ENCODE measurements at places on chromosomes 1 and 21. TPM values are rescaled to one million over a fixed set of nuclear protein-coding genes. Genes with fewer than 3 reads are reported as not detected.

- H3K36me3 ChIP-seq, result no peaks in the 10 kb centered on the region
- no peaks in the 10 kb centered on the region for H3K4me1 ChIP-seq
- H3K27me3 ChIP-seq, result no peaks in the 10 kb centered on the region
- no peak overlapping the region for H3K4me3 ChIP-seq
Observed at GRCh38 chr1:180366371-180367068, 135.9 kb downstream of the ACBD6 start.

- H3K27ac ChIP-seq, result no peak overlapping the region
- H3K4me1 ChIP-seq, result no peaks in the 10 kb centered on the region
- DNase-seq, result peak; percentile 84
- H3K4me3 ChIP-seq, result peak overlapping the region; percentile 61
- H3K36me3 ChIP-seq, result no peaks in the 10 kb centered on the region
- H3K27me3 ChIP-seq, result no peaks in the 10 kb centered on the region
Observed at GRCh38 chr1:67135354-67135753, 584 bp upstream of the C1orf141 start.

Gene DNAJC8
- total RNA-seq, result 91.3 TPM

DNA sequence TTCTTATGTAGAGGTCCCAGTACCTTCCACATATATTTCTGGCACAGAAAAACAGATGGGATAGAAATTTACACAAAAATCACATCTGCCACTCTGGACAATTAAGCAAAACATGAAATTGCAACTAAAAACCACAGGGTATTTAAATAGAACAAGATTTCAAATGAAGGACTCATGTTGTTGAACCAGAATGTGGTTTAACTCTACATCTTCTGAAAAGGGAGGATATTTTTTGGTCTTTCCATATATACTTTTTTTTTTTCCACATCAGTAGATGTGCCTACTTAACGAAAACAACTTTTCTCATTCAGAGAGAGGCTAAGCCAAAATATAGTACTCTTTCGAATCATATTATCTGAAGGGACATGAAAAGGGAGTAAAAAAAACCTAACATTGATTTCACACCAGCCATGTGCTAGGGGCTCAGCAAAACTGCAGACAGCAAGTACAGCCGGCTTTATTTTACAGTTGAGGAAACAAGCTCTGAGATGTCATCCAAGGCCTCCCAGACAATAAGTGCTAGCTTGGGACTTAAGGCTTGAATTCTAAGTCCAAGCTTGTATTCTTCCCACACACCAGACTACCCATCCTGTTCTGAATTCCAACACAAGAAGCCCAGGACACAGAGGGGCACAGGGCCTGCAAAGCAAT, 208.9 kb downstream of the PBX1 start:
- peaks cover 64% of the 10 kb centered on the region for H3K4me1 ChIP-seq
- H3K27ac ChIP-seq, result peak overlapping the region; percentile 86
- no peaks in the 10 kb centered on the region for H3K27me3 ChIP-seq

Gene FCGR1A
- total RNA-seq, result not detected

GRCh38 chr1:171637928-171638576, 14.4 kb downstream of the MYOC start:
- no peaks in the 10 kb centered on the region for H3K4me1 ChIP-seq
- no peaks in the 10 kb centered on the region for H3K36me3 ChIP-seq

Data from astrocyte (in vitro differentiated cells and primary cell).